ENCODE measurements at places on chromosomes 7 and 10. TPM values are rescaled to one million over a fixed set of nuclear protein-coding genes. Genes with fewer than 3 reads are reported as not detected.

Gene HYCC1
- total RNA-seq: 24.7 TPM

DNA sequence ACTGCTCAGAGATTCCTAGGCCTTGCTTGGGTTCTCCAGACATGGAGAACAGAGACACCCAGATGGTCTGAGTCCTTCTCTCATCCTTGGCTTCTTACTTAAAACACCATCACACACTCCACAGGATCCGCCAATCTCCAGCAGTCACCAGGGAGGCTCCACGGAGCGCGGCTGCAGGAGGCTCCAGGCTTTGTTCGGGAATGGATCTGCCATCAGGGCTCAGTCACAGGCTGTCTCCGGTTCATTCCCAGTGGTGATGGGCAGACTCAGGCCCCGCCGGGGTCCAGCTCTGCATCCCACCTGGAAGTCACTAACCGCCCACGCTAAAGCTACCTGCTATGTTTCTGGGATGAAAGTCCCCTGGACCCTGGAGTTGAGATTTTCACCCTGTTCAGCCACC lies 312.9 kb downstream of the TCERG1L start:
- no peak for DNase-seq

GRCh38 chr7:16801111-16801542 lies 3.7 kb downstream of the AGR2 start:
- peak; percentile 74 for DNase-seq

GRCh38 chr7:122736183-122736582 lies 33.5 kb upstream of the RNF148 start:
- no peak for DNase-seq

DNA sequence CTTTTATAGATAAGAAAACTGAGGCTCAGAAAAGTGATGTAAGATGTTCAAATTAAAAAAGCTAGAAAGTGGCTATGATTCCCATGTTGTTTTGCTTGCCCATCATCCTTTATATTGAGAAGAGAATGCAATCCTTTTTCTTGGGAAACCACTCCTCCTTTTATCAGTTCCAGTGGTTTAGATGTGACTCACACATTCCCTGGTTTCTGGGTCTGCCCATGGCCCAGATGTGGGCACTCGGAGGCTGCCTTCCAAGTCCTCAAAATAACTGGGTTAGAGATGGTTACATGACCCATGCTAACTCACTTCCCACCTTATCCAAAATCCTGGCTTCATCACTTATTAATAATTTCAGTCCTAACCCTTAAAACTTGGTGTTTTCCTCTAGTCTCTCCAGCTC lies 550.0 kb downstream of the MDFIC start:
- peak; percentile 59 for DNase-seq

GRCh38 chr10:97723001-97723400 lies 9.5 kb downstream of the MARVELD1 start:
- peak; percentile 16 for DNase-seq

DNA sequence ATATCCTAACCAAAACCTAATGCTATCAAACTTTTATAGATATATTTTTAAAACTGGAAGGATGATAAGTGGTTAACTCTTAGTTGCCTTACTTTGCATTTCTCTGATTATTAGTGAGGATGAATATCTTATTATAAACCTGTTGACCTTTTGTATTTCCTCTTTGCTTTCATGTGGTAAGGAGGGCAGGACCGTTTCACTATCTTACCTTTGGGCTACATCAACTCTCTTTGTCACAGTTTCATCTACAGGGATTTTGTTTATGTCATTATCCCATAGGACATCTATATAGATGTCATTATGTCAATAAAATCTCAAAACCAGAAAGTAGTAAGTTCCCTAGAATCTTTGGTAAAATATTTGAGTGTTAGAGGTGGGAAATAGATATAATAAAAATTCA lies 219.3 kb downstream of the THSD7A start:
- no peak for DNase-seq

GRCh38 chr10:109737626-109738025 lies 185.7 kb downstream of the XPNPEP1 start:
- no peak for DNase-seq

DNA sequence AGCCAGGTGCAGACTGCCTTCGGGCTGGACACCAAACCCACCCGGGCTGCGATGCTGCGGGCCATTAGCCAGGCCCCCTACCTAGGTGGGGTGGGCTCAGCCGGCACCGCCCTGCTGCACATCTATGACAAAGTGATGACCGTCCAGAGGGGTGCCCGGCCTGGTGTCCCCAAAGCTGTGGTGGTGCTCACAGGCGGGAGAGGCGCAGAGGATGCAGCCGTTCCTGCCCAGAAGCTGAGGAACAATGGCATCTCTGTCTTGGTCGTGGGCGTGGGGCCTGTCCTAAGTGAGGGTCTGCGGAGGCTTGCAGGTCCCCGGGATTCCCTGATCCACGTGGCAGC lies 50.0 kb downstream of the VWA2 start:
- no peak for DNase-seq

Measured in HT1080 (cell line).